ENCODE measurements at places on chromosomes 2 and 18.

GRCh38 chr2:38685116-38685735 is 19.3 kb downstream of the GALM start:
- no peak for DNase-seq

DNA sequence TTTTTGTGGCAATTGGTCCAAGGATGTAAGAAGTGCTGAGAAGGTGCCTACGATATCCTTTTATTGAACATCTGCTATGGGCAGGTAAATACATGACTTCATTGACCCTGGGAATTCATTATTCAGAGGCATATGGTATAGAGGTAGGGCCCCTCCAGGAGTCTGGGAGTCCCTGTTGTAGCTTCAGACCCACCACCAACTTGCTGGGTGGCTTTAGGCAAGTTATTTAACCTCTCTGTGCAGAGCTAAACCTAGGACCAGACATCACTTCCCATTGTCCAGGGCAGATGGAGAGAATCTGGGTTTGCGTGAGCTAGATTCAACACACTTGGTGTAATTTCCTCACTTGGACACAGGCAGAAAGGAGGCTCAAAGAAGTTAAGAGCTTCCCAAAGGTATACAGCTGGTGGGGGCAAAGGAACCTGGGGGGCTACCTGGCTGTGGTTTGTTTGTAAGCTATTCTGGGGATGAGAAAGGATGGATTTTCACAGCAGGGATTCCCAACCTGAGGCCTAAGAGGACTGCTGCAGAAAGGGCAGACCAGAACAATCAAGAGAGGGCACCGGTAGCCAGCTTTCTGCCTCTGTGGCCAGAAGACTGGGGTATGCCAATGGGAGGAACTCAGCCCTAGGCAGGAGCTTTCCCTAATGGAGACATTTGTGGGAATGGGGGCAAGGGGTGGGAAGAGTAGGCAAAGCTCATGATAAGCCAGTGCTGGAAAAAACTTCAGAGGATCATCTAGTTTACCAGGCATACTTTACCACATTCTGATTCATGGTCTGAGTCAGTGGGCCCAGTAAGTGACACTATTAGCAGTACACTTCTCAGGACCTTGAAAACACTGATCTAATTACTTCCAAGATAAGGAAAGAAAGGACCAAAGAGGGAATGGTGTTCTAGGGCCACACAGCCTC is 102.7 kb upstream of the SMAD2 start:
- DNase-seq: no peak

DNA sequence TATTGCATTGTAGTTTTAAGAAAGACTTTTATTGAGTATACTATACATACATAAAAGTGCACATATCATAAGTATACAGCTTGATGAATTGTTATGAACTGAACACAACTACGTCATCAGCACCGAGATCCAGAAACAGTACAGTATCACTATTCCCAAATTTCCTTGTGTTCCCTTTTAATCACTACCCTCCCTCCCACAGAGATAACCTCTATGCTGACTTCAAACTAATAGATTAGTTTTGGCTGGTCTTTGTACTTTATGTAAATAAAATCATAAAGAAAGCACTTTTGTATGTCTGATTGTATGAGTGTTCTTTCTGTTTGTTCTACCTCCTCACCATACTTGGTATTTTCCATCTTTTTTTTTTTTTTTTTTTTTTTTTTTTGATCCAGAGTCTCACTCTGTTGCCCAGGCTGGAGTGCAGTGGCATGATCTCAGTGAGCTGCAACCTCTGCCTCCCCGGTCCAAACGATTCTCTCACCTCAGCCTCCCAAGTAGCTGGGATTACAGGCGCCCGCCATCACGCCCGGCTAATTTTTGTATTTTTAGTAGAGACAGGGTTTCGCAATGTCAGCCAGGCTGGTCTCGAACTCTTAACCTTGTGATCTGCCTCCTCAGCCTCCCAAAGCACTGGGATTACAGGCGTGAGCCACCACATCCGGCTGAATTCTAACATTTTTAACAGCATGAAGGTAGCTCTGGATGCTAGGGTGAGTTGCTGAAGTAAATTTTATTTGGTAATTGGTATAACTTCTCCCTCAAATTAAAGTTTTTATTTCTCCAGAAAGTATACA is 43.3 kb upstream of the RAB1A start:
- DNase-seq: no peak

DNA sequence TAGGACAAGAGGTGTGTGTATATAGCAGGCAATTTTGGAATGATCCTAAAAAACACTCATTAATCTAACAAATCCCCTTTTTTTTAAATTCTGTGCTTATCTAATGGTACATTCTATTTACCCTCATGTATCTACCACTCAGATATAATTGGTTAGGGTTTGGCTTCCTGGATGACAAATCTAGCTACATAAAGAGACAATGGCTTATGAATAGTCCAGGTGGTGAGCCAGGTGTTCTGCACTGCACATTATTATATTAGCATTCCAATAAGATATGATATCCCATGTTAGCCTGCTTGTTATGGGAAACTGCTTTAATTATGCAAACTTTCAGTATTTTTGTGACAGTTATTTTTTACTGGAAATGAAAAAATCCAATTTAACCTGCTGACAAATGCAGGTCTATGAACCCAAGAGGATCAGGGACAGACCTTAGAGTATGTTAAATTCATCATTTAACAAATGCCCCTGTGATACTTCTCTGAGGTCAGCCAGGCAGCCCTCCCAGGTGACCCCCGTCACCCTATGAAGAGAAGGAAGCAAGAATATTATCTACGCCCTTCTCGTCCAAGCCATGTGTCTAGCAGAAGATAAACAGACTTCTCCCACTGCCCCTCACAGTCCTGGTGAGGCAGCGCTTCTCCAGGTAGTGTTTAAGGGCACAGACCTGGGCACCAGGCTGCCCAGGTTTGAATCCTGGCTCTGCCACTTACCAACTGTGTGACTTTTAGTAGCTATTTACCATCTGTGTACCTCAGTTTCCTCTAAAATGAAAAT is 83.0 kb downstream of the ADD2 start:
- no peak for DNase-seq

DNA sequence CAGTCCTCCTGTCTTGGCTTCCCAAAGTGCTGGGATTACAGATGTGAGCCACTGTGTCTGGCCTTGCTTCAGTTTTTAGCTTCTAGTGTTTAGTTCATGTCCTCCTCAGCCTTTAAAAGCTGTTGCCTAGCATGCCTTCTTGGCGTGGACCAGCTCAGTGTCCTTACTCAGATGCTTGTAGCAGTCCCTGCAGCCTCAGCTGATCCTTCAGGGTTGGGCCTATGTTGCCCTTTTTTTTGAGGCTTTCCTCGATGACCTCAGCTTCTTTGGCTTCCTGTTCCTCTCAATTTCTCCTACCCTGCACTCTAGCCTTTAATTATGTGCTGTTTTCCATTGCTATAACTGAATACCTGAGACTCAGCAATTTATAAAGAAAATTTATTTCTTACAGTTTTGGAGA is 57.7 kb downstream of the TANC1 start:
- DNase-seq: no peak

- DNase-seq: no peak
Measured at GRCh38 chr18:79680100-79680879, 687 bp downstream of the CTDP1 start.

GRCh38 chr18:62585274-62586150 is 62.7 kb downstream of the ZCCHC2 start:
- no peak for DNase-seq

DNA sequence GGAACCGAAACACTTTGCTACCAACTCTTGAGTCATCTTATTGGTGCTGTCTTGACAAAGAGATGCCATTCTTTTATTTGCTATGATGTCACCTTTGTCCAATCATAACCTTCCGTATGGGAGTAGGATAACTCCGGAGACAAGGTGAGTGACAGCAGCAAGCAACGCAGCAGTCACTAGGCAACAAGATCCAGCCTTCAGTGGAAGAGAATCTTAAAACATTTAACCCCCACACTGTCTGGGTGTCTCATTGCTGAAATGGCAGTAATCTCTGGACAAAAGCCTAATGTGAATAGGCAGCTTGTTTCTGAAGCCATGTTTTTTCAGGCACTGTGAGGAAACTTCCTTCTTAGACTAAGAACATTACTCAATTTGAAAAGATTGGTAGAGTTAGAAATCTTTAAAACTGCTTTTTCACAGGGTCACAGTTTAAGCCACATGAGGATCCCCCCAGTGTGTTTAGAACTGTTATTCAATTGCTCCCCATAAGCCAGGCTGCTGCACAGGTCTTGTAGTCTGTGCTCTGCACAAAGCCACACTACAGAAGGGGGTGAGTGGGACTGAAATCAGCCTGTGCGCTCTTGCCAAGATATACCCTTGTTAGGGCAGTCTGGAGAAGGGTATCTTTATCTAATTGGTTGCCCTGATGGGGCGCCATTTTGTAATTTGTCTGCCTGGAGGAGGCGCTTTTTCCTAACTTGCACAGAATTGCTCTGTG is 131.5 kb upstream of the STON1 start:
- DNase-seq: no peak

DNA sequence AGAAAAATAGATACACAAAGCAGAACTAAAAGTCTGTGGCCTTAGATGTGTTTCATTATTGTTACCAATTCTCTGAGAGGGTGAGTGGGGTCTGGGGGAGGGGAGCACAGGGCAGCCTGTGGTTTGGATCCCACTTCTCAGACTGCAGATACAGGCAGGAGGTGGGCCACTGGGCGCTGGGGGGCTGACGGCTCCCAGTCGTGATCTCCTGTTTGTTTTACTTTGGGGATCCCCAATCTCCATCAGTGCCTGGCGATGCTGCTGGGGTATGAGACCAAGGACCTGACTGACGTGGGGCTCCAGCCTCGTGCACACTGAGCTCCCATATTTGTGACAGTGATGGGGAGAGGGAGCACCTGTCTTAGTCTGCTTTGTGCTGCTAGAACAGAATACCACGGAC is 54.9 kb downstream of the EDAR start:
- DNase-seq: no peak

DNA sequence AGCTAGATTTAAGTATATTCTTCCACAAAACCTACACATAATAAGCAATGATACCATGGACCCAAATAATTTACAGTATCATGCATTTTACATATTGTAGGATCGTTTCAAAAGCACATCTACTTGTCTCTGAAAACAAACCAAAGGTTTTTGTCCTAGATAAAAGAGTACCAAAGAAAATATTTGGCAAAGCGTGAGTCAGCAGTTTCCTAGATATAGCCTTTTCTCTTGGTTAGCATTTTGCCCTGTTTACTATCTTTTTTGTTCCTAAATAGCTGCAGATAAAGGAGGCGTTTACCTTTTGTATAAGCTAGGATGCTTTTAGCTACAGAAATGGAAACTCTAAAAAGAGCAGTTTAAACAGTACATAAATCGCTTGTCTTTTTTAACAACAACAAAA is 305.8 kb upstream of the GULP1 start:
- no peak for DNase-seq

GRCh38 chr2:14817848-14818247 is 185.3 kb downstream of the LRATD1 start:
- DNase-seq: no peak

DNA sequence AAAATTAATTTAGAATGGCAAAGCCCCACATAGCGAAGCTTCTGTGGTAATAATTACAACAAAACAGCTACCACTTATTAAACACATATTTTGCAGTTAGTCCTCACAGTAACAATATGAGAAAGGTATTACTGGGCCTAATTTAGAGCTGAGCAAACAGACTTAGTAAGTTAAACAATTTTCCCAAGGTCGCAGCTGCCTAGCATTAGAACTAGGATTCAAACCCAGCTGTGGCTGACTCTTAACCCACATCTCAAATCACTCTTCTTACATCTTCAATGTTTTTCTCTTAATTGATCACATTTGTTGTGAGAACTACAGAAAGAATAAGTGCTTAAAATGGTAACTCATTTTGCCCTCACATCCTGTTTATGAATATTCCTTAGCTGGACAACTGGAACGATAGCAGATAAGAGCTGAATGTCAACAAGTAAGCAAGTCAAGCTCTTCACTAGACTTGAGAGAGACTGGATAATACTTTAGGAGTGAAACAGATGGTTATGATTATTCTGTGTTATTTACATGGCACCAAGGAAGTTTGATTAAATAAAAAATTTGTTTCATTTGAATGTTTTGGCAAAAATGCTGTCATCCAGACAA is 59.4 kb upstream of the TMEM17 start:
- DNase-seq: no peak

DNA sequence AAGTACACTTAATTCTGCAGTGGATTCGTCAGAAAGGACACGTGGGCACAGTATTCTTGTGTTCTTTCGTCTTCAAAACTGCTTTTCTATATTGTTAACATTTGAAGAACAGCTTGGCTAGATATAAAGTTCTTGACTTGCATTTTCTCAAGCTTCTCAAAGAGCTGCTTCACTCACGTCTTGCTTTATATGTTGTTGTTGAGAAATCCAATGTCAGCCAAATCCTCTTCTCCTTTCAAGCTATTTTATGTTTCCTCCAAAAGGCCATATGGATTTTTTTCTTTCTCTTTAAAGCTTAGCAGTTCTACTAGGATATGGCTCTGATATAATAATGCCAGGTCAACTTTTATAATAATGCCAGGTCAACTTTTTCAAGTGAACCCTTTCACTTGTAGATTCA is 65.5 kb upstream of the CYP1B1 start:
- DNase-seq: no peak

DNA sequence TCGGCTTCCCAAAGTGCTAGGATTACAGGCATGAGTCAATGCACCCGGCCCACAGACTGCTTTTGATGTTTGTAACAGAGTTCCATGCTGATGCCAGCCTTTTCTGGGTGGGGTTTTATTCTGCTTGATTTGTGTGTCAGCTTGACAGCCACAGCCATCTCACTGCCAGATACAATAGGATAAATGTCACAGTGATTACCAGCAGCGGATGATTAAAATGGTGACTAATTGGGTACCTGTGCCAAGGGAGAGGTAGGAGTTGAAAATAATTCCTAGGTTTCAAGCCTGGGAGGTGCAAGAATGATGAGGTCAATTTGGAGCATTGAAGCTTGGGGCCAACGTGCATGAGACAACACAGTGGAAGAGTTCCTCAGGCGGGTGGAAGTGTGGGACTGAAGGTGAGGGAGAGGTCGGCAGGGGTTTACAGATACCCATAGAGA is 39.4 kb downstream of the SH2D6 start:
- no peak for DNase-seq

DNA sequence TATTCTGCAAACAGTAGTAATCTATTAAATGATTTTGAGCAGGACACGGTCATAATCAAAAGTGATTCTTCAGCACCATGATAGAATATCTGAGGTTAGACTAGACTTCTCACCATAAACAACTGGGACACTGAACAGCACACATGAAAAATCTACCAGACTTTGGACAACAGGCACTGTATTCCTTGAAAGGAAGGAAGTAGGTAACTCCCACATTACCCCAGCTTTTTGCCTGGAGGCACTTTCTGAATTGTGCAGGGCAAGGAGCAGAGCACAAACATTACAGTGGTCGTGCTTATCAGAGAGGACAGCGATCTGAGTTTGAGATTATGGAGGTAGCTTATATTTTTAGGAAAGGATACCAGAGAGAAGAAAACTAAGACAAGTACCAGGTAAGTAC is 25.3 kb upstream of the IL1RL1 start:
- no peak for DNase-seq

DNA sequence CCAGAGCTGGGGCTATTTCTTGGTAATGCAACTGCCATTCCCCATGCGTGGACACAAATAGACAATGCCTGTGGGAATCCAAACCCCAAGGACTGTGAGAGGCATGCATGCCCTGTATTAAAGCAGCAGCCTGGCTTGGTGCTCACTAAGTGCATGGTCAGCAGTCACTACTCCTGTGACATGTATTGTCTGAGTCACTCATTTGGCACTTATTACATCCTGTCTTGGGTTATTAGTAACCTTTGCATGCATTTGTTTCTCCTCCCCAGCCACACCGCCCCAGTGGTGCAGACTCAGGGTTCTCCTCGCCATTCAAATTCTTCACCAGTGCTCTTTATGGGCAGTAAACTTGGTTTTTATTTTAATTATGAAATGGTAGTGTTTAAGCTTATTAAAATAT is 30.2 kb downstream of the PRKCE start:
- DNase-seq: no peak

- no peak for DNase-seq
Measured at GRCh38 chr2:157466764-157467163, 22.9 kb upstream of the CYTIP start.
